Lower leg skin (tissue), 4 donors: ENCODE measurements at places on chromosomes 11 and 22. TPM values are rescaled to one million over a fixed set of nuclear protein-coding genes. Genes with fewer than 3 reads are reported as not detected.

The CDC42BPG gene
- total RNA-seq: 81.3 TPM

The KRTAP5-3 gene
- 16.2 TPM for total RNA-seq

GRCh38 chr22:36460202-36460601 is 21.2 kb downstream of the TXN2 start:
- DNase-seq: no peak

The RHOD gene
- 87.1 TPM for total RNA-seq

DNA sequence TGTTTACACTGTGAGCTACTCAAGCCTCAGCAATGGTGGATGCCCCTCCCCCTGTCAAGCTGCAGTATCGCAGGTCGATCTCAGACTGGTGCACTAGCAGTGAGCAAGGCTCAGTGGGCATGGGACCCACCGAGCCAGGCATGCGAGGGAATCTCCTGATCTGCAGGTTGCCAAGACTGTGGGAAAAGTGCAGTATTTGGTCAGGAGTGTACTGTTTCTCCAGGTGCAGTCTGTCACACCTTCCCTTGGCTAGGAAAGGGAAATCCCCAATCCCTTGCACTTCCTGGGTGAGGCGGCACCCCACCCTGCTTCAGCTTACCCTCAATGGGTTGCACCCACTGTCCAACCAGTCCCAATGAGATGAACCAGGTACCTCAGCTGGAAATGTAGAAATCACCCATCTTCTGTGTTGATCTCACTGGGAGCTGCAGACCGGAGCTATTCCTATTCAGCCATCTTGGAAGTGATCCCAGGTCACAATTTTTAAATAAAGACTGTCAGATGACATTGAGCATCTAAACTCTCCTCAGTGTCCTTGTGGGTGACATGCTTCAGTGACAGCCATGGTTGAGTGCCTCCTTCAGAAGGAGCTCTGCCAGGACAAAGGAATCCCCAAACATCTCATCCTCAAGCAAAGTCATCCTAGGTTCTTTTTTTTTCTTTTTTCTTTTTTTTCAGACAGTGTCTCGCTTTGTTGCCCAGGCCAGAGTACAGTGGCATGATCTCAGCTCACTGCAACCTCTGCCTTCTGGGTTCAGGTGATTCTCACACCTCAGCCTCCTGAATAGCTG is 10.8 kb downstream of the SLC22A24 start:
- DNase-seq: no peak

The POU2AF2 gene
- total RNA-seq: not detected

GRCh38 chr11:130426837-130427341 is 1.5 kb downstream of the ADAMTS8 start:
- no peak for DNase-seq

- DNase-seq: peak; percentile 84
These were observed 2.3 kb downstream of the ATG16L2 start for GRCh38 chr11:72816404-72816990.

GRCh38 chr22:24236656-24237055 is 8.2 kb downstream of the GGT5 start:
- DNase-seq: no peak

The ART1 gene
- not detected for total RNA-seq

The DENND6B gene
- total RNA-seq: 0.97 TPM

GRCh38 chr11:102575012-102575411 is 44.5 kb upstream of the MMP7 start:
- DNase-seq: no peak

DNA sequence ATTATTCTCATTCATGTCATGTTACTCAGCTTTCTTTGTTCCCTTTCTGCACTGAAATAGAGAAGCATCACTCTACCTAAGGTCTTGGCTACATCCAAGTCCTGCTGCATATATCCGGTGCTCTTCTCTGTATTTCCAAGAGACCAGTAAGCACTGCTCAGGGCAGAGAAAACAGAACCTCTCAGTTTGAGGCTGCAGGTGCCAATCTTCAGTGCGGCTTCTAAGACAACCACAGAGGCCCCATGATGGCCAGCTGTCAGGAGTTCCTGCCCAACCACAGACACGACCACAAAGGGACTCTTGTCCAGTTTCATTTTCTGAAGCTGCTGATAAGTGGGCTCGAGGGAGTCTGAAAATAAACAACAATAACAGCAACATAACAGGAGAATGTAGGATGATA is 378.4 kb upstream of the PITPNB start:
- no peak for DNase-seq

DNA sequence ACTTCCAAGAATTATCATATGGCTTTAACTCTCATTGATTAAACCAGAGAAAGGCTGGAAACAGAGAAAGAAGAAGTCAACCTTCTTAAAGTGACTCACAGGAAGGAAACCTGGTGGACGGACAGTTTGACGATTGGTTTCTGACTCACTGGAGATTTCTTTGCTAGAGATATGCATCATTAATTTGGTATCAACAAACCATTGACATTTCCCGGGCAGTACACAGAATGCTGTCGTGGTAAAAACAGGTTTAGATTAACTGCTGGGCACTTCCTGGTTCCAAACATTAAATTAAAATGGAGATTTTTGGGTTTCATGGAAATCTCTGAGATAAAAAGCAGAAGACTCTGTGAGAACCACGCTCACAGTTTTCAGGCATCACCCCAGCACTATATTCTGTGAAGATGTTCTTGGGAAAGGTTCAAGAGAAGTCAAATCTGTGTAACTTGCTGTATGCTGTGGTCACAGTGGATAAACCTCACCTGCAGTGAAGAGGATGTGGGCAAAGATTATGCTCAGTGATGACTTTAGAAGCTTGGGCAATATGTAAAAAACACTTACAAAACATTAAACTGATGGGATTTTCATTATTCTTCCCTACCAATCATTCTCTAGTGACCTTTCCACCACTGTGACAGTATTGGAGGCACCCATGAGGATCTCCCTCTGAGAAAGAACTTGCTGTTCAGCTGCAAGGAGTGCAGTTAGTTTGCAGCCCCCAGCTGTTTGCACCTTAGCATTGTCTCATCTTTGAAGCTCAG is 61.1 kb upstream of the CD44 start:
- DNase-seq: no peak

GRCh38 chr11:111406589-111406988 is 27.5 kb upstream of the POU2AF1 start:
- DNase-seq: peak; percentile 25

GRCh38 chr22:35299217-35299672 is 449 bp upstream of the TOM1 start:
- no peak for DNase-seq

DNA sequence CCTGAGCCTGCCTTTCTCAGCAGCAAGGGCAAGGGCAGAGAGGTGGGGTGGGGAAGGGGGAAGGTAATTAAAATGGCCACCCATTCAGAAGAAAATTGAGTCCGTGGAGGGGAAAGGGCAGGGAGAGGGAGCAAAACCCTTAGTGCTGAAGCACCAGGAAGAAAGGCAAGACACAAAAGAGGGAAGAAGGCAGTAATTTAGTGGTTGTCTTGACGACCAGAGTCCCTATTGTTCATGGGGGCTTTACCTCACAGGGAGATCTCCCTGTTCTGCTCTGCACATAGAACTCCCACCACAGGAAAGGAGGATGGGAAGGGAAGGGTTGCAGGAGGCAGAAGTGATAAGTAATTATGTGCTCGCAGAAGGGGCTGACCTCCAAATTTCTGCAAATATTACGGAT is 23.4 kb downstream of the SNX19 start:
- no peak for DNase-seq

- no peak for DNase-seq
These were observed 81.7 kb upstream of the FAM181B start for GRCh38 chr11:82815406-82815805.

- peak; percentile 52 for DNase-seq
These were observed 20.8 kb upstream of the IL18BP start for GRCh38 chr11:71977743-71978418.

The OR51I1 gene
- total RNA-seq: not detected

The SLCO2B1 gene
- total RNA-seq: 10.7 TPM

DNA sequence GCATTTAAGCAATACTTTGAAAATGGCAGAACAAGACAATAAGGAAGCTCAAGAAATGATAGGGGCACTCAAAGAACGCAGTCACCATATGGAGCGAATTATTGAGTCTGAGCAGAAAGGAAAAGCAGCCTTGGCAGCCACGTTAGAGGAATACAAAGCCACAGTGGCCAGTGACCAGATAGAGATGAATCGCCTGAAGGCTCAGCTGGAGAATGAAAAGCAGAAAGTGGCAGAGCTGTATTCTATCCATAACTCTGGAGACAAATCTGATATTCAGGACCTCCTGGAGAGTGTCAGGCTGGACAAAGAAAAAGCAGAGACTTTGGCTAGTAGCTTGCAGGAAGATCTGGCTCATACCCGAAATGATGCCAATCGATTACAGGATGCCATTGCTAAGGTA is 51.9 kb downstream of the SPECC1L start:
- no peak for DNase-seq

GRCh38 chr11:31414338-31414737 is 44.7 kb downstream of the DNAJC24 start:
- DNase-seq: no peak

DNA sequence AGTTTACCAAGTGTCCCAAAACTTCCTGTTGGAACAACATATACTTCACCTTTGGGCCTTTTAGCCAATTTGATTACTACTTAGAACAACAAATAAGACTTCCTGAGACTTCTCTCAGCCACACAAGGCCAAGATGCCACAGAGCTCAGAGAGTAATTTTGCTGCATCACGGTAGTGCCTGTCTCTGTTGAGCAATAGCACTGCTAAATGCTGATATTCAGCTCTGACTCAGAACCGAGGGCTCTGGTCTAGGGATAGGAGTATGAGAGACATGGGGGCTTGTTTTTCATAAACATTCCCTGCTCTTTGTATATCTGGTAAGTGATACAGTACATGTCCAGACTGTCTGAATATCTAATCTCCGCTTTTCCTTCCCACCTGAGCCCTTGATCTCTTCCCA is 260.4 kb upstream of the ARHGAP20 start:
- no peak for DNase-seq

The STIM1 gene
- 75.9 TPM for total RNA-seq

DNA sequence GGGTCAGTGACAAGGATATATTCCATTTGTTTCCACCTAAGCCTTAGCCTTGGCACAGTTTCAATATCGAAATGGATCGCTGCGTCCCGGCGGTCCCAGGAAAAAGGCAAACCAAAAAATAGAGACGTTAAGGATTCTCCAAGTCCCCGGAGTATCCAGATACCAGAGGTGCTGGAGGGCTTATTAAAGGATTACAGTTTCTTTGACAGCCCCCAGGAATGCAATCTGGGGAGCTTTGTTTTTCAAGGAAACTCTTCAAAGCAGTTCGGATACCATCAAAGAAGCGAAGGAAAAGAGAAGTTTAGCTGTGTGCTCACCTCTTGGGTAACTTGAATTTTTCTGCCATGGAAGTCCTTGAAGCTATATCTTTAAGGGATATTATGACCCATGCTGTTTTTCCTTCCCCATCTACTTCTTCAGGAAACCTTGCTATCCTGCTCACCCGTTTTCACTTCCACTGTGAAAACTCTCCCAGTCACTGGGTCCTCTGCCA is 600 bp upstream of the GPR83 start:
- DNase-seq: no peak

GRCh38 chr11:1791912-1792311 is 28.2 kb upstream of the CTSD start:
- no peak for DNase-seq

The HMGXB4 gene
- 17.4 TPM for total RNA-seq

GRCh38 chr11:108726077-108726800 is 61.4 kb downstream of the DDX10 start:
- no peak for DNase-seq

The MIAT gene
- total RNA-seq: 0.47 TPM
